ENCODE measurements at places on chromosomes 1 and 21.

GRCh38 chr1:3135073-3135702 lies 66.2 kb downstream of the PRDM16 start:
- DNase-seq = no peak

- DNase-seq = peak; percentile 82
Measured at GRCh38 chr1:67948151-67949080, 102.0 kb downstream of the DIRAS3 start.

GRCh38 chr1:243729956-243730355 lies 120.1 kb downstream of the AKT3 start:
- DNase-seq = no peak

DNA sequence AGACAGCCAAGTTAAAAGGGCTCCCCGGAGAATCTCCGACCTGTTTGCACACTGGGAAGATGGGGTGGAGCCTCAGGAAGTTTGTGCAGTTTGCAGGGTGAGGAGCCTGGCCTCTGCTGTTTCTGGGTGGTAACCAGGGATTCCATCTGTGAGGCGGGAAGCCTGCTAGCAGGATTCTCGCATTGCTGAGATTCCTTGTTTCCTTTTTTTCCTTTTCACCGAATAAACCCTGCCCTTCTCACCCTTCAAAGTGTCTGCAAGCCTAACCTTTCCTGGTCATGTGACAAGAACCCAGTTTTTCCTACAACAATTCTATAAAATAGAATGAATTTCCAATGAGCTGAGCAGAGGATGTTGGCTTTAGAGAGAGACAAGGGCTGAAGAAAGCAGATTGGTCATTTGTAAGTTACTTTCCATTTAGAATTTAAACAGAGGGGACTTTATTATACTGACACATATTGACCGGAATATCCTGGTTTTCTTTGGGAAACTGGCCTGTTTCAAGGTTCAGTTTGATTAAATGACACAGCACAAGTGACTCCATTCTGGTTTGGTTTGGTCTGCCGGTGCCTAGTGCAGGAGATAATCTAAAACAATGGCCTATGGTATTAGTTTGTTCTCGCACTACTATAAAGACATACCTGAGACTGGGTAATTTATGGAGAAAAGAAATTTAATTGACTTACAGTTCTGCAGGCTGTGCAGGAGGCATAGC lies 48.7 kb upstream of the DNAH14 start:
- no peak for DNase-seq

DNA sequence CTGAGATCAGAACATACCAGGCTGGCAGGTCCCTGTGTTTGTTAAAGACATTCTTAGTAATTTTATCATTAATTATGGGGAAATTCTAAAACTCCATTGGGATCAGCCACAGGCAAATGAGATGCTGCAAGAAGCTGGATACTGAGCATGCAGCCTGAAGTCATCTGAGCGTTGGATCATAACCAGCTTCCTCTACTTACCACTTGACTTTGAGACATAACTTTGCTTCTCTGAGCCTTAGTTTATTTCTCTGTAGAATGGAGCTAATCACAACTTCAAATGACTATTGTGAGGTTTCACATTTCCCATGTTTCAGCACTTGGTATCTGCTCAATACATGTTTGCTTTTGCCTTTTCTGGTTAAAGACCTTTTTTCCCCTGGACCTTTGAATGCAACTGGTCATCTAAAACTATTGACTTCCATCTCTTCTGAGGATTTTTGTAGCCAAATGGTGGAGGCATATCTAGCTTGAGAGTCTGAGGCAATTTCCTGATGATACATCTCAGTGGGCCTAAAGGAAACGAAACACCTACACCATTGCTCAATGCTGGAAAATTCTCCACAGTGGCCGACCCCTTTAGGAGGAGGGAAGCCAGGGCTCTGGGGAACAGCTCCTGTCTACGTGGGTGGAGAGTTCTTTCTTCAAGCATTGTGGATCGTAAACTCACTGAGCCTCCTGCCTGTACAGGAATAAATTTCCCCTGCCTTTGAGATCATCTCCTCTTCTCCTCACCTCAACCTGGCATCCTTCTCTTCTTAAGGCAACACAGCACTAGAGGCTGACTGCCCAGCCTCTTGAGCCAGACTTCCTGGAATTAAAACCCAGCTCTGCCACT lies 109.1 kb upstream of the HOOK1 start:
- DNase-seq = peak; percentile 57

DNA sequence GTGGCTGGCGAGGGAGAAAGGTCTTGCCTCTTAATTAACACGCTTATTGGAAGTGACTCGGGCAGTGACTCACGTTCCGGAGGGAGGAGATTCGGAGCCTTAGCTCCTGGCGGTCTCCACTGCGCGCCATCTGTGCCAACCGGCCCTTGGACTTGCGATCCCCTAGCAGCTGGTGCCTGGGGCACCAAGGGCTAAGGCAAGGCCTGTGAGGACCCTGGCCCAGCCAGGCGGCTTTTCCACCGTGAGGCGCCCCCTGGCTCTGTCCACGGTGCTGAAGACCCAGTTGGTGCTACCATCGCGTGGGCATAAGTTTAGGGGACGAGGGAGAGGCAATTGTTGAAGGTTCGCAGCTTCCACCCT lies 1.3 kb upstream of the SYT6 start:
- peak; percentile 31 for DNase-seq

DNA sequence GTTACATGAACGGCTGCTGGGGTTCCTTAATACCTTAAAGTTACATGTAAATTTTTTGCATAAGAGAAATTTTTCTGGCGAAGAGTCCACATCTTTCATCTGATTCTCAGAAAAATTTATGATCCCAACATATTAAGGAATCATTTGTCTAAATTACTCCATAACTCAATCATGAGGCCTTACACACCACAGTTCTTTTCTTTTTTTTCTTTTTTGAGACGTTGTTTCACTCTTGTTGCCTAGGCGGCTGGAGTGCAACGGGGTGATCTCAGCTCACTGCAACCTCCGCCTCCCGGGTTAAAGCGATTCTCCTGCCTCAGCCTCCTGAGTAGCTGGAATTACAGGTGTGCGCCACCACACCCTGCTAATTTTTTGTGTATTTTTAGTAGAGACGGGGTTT lies 2.1 kb upstream of the S100A11 start:
- no peak for DNase-seq

DNA sequence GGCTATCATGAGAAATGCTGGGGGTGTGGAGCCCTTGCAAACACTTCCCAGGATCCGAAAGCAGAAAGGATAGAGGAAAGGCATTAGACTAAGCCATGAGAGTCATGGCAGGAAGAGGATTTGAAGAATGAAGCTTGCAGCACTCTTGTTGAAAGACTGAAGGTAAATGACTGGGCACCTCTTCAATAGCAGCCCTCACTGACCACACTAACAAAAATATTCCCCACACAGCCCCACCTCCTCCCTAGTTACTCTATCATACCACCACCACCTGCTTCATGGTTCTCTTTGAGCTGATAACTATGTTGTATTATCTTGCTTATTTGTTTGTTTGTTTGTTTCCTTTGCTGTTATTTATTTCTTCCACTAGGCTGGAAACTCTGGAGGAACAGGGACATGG lies 13.2 kb upstream of the ATP1A1 start:
- DNase-seq = no peak

GRCh38 chr21:35426469-35426868 lies 377.4 kb upstream of the RUNX1 start:
- DNase-seq = no peak

DNA sequence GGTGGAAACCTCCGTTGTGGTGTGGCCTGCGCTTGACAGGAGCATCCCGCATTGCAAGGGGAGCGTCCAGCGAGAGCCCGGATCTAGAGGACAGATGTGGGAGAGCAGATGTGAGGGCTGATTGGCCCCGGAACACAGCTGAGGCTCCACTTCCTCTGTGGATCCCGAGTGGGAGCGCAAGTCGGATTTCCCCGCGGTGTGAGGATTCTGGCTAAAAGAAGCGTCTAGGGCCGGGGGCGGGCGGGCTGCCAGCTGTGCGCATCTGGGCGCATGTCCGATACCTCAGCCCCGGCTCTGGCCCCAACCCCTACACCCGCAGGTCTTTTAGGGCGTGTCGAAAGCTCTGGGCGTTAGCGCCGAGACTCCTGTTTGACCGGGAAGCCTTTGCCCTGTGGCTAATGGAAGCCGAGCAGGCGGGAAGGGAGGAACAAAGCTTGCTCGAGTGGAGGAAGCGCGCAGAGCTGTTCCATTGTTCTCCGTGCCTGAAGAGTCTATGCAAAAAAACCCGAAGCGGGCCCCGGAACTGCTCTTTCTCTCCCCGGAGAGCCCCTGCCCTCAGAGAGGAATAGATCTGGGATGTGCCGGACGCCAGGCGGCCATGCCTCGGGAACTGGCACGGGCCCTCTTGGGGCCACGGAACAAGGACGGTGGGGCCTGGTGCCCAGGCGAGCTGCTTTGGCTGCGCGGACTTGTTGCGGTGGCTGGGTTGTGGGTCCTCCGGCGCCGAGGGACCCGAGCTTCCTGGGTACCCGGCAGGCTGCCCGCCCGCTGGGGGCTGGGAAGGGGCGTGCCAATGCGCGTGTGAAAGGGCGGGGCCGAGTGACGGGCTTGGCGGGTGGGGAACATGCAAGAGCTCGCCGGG lies 111.1 kb downstream of the NAV1 start:
- peak; percentile 90 for DNase-seq
